Effector memory CD8-positive, alpha-beta T cell (primary cell): ENCODE measurements at places on chromosomes 6 and 20.

DNA sequence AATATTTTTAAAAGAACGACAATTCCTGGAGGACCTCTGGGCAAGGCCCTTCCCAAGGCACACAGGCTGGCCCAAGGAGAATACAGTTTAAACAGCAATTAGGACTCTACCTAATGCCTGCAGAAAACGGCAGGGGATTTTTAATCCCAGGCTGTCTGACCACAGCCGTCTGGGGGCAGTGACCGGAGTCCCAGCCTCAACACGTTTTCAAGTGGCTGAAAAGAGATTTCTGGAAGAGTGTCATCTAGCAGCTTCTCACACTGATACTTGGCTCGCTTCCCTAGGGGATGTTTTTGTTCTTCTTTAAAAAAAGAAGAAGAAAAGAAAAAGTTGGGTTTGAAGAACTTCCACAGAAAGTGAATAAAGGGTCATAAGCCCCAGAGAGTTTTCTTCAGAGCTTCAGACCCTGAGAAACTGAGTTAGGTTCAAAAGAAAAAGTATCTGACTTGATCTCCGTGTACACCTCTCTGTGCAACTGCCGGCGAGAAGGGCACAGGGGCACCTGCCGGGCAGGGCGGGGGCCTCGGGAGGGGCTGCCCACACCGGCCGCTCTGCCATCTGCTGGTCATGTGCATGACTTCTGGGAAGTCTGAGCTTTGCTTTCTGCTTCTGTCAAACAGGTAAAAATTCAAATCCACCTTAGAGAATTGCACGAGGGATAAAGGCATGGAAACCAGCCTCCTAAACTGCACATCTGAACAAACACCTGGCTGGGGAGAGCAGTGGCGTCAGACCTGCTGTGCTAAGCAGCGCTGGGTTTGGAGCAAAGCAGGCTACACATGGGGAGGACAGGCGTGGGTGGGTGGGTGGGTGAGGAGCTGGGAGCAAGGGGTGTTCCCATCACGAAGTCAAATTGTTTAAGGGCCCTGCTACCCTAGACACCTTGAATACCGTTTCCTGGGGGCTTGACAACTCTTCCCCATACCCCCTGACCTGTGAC is 33.0 kb downstream of the RRBP1 start:
- no peak for DNase-seq

- no peak for DNase-seq
Measured at GRCh38 chr6:5294392-5295211, 33.3 kb downstream of the FARS2 start.

DNA sequence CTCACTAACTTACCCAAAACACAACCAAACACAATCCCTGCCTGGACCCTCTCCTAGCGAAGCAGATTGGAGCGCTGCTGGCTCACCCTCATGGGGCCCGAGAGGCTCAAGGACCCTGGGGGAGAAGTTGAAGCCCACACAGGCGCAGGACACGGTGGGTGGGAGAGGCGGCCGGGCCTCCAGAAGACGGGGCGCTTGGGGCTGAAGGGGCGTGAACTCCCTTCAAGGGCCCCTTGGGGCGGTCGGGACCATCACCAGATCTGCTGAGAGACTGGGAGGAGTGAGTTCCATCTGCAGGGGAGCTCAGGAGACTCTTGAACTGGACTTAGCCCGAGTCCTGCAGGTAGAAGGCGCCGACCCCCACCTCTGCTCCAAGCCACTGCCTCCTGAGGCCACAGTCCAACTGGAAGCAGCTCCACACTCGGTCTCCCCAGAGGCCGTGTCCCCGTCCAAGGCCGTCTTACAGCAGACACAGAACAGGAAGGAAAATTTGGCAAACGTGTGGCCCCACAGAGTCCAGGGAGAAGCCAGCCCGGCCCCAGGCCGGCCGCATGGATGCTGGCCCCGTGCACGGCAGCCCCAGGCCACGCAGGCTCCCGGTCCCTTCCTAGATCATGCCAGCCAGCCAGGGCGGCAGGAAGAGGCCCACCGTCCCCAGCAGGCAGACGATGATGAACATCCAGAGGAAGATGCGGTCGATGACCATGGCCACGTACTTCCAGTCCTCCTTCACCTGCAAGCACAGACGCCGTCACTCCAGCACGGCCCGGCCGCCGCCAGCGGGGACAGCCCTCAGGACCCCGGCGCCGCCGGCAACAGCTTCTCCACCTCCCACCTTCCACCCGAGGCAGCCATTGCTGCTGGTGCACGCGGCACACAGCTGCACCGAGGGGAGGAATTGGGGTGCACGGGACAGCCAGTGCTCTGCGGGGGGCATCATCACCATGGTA is 14.7 kb downstream of the CHRNA4 start:
- DNase-seq: no peak

GRCh38 chr20:44409132-44409600 is 53.7 kb downstream of the HNF4A start:
- DNase-seq: no peak

DNA sequence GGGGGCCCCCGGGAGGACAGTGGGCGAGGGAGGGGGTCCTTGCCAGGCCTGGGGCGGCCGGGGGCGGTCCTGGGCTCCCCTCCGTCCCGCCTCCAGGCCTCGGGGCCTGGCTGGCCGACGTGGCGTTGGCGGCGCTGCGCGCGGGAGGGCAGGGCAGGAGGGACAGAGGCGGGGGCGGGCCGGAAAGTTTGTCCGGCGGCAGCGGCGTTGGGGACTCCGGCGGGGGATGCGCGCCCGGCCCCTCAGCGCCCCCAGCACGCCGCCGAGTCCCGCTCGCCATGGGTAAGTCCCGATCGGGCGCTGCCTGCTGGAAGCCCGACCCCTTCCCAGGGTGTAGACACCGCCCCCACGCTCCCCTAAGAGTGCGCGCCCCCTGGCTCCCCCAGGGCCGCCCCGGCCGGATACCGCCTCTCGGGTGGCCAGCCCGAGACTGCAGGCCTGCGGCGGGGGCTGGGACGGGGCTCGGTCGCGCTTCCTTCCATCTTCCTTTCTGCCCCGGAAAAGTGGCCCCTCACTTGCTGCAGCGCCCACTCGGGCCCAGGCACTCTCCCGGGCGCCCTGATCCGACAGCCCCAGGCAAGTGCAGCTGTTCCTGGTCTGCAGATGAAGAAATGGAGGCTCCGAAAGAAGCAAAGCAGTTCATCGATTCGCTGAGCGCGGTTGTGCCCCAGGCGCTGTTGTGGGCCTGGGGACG is at the start of gene SLC2A10:
SLC2A10 (plus strand) TSS at position 191 of the 694 bp plus-strand sequence; CDS start at position 279, 88 bp downstream.
- no peak for DNase-seq

DNA sequence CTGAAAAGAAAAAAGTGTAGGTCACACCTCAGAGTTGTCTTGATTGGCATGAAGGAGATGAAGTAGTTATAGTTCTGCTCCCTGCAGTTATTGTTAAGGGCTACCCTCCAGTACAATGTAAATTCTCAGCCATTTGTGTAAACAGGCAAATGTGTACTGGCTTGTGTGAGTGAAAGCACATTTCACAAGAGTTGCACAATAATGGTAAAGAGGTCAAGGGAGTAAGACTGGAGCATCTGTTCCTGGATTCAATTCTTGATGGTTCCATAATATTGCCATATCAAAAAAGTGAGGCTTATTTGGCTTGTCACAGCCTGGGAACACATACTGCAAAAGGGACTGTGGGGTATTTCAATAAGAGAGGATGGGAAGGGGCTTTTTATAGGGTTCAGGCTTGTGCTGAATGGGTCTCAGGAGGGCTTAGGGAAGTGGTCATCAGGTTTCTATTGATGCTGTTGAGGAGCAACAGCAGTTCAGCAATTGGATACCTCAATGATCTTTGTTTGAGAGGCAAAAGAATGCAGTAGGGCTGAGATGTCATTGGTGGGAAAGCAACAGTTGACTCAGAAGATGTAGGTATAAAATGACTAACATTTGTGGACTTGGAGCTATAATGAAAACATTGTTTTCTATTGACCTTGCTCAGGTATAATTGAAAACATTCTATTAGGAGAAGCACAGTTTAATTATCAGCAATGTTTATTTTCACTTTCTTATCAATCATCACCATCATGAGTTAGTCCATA is 402.6 kb downstream of the BCKDHB start:
- DNase-seq: no peak

GRCh38 chr6:7914991-7915789 is 4.6 kb upstream of the TXNDC5 start:
- no peak for DNase-seq

DNA sequence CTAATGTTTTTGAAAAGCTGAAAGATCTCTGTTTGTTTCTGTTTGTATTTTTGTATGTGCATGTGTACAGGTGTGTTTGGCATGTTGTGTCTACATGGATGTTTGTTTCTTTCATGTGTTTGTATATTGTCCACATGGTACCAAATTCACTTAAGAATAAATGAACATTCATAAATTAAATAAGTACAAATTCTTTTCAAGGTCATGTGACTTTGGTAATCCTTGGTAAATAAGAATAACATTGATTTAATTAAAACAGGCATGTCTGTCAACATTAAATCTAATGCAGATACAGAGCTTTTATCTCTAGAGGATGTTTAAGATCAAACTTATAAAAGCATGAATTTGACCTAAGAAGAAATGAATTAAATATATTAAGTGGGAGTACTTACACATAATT is 219.8 kb upstream of the EPHA7 start:
- DNase-seq: no peak

- no peak for DNase-seq
Measured at GRCh38 chr20:20395903-20396568, 28.1 kb downstream of the INSM1 start.

DNA sequence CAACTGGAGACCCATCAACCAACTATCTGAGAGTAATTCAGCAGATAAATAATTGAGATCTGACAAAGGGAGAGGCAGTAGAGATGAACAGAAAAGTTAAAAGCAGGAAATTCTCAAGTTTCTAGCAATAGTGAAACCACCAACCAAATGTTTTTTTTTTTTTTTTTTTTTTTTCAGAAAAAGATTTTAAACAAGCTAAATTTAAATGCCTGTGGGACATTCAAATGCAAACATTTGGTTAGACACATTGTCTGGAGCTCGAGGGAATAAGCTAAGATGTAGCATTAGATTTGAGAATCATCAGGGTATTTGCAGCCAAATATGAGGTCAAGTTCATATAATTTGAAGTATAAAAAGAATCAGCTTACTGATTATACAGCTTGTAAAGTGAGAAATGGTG is 16.4 kb downstream of the RANBP9 start:
- DNase-seq: no peak

GRCh38 chr6:13159300-13159699 is 169.0 kb downstream of the TBC1D7 start:
- no peak for DNase-seq

GRCh38 chr6:150711584-150712504 is 112.2 kb downstream of the PLEKHG1 start:
- no peak for DNase-seq

GRCh38 chr6:45855642-45856394 is 159.8 kb downstream of the CLIC5 start:
- no peak for DNase-seq

- no peak for DNase-seq
Measured at GRCh38 chr20:50579511-50579910, 69.3 kb downstream of the PTPN1 start.

DNA sequence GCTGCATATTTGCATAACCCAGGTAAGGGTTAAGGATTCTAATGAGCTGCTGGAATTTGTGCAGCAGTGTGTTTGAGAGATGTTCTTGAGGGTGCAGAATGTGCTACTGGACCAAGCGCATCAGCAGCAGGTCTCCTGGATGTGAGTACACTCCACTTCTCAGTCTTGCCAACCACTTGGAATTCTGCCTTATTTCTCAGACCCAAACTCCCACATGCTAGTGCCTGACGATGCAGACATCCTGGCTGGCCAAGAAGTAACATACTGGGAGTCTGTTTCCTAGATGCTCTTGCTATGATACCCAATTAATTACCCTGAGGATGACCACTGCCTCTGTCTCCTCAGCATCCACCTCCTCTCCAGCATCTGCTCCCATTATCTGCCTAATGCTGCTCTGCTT is 186.6 kb downstream of the MOXD1 start:
- DNase-seq: no peak

DNA sequence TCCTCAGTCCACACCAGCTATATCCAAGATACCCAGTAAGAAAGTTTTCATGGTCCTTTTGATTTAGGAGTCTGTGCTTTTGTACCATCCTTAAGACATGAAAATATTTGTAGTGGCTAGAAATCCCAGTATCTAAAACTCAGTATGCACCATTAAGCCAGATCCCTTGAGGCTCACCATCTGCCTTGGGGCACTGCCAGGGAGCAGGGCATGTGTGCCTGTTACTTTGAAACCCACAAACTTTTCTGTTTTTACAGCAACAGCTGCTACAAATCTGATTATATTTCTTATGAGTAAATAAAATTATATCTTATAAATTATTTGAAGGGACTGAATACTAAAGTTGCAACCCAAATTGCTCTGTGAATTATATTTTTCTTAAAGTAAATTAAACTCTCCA is 290.5 kb upstream of the MANEA start:
- no peak for DNase-seq

DNA sequence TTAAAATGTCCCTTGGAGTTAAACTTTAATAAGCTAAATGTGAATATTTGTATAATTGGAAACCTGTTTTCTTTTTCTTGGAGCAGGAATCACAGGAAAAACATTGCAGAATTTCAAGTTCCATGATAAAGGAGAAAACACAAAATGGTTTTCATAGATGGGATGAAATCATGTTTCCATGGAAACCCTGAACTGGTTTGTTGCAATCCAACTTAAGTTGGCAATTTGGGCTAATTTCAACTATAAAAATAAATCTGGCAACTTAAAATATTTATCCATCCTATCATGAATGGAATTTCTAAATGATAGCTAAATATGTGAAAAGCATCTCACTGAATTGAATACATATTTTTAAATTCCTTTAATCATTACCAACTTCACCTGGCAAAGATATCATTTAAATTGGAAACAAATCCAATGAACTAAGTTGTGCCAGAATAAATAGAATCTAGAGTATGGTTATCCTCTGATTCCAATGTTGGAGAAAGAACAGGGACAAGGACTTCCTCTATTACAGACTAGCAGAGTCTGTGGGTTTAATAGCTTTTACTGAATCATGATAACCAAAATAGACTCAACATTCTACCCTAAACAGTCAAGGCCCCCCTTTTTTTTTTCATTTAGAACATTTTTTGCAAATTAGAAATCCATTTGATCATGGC is 33.2 kb downstream of the COL21A1 start:
- DNase-seq: no peak

DNA sequence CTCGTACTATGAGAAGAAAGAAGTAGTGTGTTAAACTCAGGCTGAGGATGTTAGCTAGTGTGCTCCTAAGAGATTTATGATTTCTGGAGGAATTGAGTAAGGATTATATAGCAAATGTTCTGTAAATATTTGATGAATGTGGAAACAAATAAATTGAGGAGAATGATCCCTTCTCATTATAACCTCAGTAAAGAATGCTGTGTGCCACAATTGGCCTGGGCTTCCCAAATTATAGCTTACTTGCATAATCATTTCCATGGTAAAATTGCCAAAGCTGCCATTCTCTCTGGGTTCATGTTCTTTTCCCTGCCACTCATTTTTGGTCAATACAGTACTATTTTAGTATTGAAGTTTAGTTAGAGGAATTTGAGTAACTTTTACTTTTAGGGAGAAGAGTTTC is 128.5 kb downstream of the FLRT3 start:
- DNase-seq: no peak

DNA sequence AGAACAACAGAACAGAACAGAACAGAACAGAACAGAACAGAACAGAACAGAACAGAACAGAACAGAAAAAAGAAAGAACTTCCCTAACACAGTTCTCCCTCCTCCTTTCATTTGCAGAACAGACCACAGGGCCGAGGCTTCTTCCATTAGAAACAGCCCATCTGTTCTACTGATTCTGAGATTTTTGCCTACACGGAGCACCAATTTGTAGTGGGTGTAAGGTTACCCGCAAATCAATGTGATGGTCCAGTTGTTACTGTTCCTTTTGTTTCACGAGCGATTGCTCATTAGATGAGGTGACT is 734 bp upstream of the OGFRL1 start:
- no peak for DNase-seq
